Fibroblast of the aortic adventitia (primary cell): ENCODE measurements at places on chromosomes 11 and 22.

GRCh38 chr11:117941163-117941707, 12.0 kb upstream of the TMPRSS13 start:
- DNase-seq: no peak

DNA sequence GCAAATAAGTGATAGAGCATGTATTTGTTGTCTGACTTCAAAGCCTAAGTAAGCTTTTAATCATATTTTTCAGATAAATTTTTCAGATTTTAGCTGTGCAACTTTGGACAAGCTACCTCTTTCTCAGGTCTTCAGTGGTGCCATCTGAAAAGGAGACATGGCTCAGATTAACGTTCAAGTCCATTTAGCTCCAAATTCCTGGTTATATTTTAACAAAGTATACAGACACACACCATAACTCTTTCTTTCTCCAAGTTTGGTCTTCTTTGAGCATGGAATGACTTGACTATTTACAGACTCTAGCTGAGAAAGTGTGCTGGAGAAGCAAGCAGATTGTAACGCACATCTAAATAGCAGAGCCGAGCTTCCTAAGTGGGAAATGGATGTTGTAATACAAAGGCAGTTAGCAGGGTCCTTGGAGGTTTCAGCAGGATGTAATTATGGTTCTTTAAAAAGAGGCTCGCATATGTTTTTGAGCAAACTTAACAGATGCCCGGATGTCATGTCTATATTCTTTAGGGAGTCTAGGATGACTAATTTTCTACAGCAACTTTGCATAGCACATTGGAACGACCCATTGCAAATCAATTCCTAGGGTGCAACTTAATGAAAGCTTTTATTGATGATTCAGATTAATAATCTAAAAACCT, 128.1 kb upstream of the E2F8 start:
- peak; percentile 69 for DNase-seq

DNA sequence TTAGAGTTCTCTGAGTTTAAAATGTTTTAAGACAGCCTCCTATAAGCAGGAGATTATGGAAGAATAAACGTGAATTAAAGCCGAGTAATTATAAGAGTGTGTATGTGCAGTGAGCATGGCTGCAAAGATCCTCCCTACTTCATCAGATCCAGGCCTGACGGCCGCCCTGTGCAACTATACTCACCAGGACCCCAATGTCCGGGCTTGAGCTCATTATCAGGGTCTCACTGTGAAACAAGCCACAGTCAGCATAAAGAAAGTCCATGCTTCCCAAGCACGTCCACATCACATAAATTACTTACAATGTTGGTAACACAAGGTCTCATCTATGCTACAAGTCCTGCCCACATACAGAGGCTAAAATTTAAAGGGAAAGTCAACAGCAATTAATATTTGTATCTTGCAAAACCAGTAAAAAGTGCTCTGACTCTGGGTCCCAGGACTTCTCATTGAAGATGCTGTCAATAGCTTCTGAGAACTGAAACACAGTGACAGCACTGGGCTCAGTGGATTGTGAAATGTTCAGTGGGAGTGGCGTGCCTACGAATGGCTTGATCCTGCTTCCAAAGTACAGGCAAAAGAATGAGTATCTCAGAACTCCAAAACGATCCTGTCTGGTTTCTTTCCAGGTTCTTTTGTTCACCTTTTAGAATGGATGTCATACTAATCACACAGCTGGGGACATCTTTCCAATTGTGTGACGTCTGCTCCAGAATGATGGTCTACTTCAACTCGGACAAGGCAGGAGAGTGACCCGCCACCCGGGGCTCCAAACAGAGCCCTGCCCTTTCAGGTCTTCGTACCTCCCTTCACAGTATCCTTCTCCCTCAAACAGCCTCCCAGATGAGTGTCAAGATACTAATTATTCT, 72.1 kb upstream of the ARFGAP3 start:
- DNase-seq: peak; percentile 24

DNA sequence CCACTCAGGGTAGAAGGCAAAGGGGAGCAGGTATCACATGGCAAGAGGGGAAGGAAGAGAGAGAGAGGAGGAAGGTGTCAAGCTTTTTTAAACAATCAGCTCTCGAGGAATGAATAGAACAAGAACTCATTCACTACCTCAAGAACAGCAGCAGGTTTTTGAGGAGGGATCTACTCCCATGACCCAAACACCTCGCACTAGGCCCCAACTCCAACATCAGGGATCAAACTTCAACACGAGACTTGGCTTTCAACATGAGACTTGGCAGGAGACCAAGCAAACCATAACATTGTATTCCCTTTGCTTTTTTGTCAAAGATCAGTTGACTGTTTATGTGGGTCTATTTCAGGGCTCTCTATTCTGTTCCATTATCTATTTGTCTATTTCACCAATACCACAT, 26.9 kb upstream of the APOBEC3A start:
- DNase-seq: no peak

DNA sequence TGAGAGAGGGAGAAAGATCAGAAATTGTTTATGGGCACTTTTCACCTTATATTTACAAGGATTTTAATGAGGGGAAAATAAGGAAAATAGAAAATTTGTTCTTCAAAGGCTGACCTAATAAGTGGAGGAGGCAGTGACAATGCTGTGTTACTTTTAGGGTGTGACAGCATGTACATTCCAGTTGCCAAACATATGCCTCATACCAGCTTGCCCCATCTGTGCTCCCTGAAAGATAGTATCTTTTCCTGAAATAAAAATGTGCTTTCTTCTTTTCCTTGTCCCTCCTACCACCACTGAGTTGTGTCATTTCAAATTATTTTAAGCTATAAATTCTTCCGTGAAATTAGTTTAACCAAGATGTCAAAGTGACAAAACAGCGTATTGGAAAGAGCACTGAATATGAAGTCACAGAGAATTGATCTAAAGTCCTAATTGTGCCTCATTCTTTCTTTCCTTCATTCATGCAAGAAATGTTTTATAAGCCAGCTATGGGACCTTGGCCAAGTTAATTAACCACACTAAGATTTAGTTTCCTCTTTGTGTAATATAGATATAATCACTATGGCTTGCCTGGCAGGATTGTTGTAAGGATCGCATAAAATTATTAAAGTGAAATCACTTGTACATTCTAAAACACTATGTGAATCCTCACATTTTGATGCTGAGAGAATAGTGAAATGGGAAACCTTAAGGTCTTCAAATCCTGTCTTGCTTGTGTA, 1307.5 kb upstream of the TENM4 start:
- DNase-seq: no peak
